ENCODE measurements at places on chromosomes 11 and 22.
A peak's percentile ranks its signal among the peaks of the same experiment; 100 is the strongest.

- no peak for DNase-seq
Measured at GRCh38 chr11:68266936-68267880, 4.6 kb downstream of the C11orf24 start.

DNA sequence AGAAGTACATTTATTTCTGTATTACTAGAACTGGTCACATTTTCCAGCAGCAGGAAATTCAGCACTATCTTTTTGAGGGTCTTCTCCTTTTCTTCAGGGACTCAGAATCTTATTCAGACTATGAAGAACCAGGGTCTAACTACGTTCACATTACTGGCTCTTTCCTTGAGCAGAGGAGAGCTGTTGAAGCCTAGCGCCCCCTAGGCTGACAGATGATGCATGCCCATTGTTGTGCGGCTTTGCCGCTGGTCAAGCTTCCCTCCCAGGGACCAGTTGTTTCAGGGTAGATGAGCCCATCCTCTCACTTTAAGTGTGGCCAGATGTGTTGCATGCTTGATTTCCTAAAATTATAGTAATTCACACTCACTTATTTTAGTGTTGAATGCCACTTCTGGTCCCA, 168.2 kb upstream of the PDGFD start:
- DNase-seq: no peak

DNA sequence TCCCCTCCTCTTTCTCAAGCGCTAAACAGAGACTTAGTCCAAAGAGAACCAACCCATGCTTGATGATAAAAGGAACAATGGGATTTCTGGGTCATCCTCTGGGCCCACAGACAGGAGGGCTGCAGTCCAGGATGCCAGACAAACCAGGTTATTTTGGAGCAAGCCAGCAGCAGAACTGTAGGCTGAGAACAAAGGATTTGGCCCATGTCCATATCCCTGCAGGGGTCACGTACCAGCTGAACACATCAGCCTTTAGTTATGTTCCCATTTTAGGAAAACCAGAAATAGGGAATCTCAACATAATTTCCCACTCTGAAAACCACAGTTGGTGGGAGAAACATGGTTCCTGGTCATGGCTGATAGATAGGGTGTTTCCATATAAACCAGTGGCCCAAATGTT, 533.6 kb upstream of the CADM1 start:
- DNase-seq: no peak

DNA sequence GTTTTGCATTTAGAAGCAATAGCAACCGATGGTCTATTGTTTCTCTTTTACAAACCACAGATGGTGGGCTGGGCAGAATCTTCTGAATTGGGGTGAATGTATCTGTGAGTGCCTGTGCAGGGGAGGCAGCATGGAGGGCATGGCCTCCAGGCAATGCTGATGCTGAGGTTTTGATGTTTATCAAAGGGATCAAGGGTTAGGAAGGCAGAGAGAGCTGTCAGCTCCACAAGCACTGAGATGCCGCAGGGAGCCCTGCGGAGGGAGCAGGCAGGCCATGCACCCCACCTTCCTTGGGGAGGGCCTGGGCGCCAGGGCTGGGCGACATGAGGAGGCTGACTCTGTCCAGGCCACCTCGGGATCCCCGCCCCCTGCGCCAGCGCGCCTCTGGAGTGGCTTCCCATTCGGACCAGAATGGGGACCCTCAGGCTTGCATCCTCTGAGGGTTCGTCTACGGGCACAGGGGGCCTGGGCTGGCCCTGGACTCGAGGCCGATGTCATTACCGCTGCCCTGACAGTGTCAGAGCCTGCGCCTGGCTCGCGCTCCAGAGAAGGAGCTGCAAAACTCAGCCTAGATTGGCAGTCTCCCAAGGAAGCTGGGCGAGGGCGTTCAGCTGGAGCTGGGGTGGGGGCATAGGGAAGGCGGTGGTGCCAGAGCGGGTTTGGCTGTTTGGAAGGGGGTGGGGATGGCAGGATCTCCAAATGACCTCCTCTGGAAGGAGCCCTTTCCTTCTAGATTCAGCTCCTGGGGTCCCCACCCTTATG, 13.9 kb upstream of the TH start:
- DNase-seq: no peak

DNA sequence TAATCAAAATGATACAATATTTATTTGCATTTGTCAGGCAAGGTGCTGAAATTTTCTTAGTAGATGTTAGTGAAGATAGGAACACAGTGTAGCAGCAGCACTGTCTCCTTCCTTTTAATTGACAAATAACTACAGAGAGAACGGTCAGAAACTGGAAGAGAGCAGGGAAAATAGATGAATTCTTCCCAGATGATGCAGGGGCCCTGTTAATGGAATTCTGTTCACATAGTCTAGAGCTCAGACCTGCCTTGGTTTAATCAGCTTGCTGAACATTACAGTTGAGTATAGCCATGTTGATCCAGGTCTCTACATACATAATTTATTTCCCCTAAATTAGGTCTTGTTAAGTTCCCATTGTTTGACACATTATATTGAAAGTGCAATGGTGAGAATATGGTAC, 127.4 kb downstream of the SLC17A6 start:
- no peak for DNase-seq

GRCh38 chr11:1438261-1438966, 48.2 kb downstream of the MOB2 start:
- no peak for DNase-seq

DNA sequence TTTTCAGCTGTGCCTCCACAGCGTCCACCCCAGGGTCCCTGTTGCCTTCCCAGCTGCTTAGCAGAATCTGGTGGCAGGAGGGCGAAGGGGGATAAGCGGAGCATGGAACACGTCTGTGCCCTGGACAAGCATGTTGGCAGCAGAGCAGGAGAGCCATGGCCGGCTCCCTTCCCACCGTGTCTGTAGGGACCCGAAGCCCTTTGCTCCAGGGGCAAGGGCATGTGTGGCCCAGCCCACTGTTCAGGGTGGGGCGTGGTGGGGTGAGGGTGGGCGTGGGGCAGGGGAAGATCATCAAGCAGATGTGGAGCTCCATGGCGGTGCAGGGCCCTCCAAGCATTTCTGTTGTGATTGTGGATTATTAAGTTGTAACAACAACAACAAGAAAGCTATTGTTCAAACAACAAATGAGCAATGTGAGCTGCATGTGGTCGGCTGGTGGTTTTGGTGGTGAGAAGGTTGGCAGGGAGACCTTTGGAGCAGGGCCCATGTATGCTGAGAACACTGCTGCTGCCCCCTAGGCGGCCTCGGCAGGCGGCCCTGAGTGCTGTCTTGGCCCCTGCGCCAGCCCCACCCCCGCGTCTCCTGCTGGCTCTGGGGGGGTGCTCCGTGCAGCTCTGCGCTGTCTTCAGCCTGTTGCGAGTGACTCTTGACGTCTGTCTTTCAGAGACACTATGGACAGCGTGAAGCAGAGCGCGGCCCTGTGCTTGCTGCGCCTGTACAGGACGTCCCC, 50.9 kb downstream of the AP2A2 start:
- DNase-seq: no peak

DNA sequence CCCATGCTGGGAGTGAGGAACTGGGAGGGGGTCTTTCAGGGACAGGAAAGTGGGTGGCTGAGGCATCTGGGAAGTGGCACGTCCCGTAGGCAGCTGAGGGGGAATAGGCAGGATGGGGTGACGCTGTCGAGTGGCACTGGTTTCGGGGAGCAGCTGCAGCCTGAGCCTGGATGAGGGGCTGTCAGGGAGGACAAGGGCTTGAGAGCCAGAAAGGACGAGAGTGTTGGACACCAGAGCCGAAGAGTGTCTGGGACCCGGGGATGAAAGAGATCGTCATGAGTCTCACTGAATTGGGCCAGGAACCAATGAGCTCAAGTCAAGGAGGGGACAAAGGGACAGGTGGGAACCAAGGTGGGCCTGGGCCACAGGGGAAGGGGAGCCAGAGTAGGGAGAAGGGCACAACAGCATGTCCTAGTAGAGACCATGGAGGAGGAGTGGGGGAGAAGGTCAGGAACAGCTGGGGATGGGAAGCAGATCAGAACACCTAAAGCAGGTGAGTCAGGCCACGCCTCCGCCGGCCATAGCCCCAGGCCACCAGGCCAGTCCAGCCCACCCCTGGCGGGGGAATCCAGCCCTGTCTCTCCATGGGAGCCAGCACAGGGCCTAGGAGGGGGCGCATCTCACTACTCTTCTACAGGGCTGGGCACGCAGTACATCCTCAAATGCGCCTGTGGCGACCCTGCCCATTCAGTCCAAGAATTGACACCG, 4.2 kb downstream of the RAB3IL1 start:
- no peak for DNase-seq

- DNase-seq: peak; percentile 51
Measured at GRCh38 chr11:96464700-96465307, 75.0 kb downstream of the JRKL start.

DNA sequence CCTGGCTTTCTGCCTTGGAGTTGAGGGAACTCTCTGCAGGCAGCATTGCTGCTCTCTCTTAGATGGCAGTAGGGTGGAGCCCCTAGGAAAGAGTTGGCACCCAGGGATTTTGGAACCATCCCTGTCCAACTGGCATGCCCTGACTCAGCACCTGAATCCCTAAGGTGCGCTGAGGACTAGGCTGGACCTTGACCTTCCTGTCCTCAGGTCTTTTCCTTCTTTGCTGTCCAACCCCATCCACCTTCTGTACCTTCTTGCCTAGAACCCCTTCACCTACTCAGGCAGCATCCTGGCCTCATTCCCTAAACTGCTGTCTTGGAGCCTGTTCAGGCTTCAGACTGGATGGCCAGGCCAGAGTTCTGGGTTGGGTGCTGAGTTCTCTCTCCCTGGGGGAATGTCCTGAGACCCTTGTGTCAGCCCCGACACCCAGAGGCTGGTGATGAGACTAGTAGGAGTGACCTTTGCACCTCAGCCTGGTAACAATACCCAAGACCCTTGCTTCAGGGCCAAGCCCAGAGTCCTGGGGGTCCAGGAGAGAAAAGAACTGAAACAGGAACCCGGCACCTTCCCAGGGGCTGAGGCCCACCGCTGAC, 2.5 kb upstream of the POLD4 start:
- DNase-seq: no peak

GRCh38 chr11:117058761-117059261, 39.4 kb downstream of the SIK3 start:
- no peak for DNase-seq

DNA sequence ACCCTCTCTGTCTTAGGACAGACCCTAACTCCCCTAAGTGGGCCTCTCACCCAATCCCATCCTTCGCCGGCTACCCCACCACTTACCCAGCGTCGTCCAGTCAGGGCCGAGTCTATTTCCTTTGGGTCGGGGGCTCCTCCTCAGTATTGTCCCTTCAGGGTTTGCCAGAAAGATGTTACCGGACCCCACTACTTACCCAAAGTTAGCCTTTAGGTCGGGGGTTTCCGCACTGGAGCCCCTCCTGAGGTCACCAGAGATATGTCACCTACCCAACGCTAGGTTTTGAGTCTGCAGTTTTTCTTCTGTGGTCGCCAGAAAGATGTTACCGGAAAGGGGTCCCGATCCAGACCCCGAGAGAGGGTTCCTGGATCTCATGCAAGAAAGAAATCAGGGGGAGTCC, 17.9 kb upstream of the B4GALNT4 start:
- no peak for DNase-seq

DNA sequence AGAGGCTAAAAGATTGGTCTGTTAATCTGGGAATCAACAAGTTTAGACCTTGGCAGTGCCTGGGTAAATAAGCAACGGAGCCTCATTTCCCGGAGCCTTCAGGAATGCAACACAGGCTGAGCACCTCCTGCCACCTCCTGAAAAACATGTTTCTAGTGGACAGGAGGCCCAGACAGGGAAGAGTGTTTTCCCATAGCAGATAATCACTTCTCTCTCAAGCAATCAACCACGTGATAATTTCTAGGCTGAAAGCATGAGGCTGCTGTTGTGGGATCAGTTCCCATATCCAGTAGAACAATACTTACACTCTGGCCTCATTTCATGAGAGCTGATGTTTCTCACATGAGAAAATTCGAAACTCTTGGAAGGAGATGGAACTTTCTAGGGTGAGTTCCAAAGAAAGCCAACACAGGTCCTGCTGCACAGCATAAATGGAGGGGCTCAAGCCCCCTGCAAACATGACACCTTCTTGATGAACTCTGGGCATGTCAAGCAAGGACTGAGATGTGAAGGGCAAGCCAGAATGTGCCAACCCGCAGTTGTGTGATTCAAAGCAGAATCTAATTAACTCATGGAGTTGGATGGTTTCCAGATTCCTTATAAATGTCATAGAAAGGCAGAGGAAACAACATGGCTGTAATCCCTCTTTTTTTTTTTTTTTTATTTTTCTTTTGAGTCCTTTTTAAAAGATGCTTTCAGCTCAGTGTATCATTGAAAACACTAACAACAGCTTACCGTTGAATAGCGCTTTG, 228.5 kb upstream of the SESN3 start:
- no peak for DNase-seq

DNA sequence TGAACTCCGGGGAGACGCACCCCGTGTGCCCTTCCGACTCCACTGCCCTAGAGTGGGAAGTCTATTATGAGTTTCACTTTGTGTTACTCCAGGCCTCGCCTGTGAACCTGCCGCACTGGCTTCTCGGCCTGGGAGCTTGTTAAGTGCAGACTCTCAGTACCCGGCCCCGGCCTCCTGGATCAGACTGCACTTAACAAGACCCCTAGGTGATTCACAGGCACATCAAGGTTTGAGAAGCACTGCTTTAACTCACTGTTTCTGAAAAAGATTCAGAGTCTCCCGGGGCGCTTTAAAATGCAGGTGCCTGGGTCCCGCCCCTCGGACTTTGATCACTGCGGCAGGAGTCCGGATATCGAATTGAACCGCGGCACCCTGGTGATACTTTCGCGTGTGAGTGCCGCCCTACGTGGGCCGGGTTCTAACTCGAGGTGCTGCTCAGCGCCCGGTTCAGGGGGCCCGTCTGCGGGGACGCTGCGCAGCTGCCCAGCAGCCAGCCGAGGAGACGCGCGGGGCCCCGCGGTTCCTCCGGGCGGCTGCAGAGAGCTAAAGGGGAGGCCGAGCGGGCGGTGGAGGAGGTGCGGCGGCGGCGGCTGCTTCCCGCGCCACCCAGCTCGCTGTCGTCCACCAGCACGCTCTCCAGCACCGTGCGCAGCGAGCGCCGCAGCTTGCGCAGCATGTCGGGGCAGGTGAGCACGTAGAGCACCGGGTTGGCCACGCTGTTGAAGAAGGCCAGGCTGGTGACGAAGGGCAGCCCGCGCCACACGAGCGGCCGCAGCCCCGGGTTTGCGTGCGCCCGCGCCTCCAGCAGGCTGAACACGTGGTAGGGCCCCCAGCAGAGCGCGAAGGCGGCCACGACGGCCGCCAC, 3.4 kb downstream of the PTGDR2 start:
- DNase-seq: no peak
